ENCODE measurements at places on chromosomes 2 and 18. TPM values are rescaled to one million over a fixed set of nuclear protein-coding genes. Genes with fewer than 3 reads are reported as not detected.

DNA sequence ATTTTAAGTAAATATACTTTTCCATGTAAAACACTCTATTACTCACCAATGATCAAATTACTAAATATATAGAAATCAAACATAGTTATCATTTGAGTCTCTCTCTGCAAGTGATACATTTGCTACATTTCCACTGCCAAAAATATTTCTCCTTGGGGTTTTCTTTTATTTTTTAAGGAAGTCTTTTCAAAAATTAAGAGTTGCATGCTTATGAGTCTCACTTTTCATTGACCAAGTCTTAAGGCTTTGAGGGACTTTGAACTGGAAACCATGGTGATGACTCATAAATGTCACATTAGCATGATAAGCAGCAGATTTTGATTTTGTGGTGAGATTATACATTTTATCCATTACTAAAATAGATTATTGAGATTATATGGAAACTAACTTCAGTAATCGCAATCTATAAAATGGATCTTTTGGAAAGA lies 152.9 kb downstream of the FAM124B start:
- peaks cover 6% of the 10 kb centered on the region for H3K27me3 ChIP-seq
- H3K36me3 ChIP-seq: no peaks in the 10 kb centered on the region
- H3K27ac ChIP-seq: no peak overlapping the region
- H3K4me3 ChIP-seq: no peak overlapping the region
- no peak for DNase-seq

Gene PROM2
- total RNA-seq: 0.64 TPM

DNA sequence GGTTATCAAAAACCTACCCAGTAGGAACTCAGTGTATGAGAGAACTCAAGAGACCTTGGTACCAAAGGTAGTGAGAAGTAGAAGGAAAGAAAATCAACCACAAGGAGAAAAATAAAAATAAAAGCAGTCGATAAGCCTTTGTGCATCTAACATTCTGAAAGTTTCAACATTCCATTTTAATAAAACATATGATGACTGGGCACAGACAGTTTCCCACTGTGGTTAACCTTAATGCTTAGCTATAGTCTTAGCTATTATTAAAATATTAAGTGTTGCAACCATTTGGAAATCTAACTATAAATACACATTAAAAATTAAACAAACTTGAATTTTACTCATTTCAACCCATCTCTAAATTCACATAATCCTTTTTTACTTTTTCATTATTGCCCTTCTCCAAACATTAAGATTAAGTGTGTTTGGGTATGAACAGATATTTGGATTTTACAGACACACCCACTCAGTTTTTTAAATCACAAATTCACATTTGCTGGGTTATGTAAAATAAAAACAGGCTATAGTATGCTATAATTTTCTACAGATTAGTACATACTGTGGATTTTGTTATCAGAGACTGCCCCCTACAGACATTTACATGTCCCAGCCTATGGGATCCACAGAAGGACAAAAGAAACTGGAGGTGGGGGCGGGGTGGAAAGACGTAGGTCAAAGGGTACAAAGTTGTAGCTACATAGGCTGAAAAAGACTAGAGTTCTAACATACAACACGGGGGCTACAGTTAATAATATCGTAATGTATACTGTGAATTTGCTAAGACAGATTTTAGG lies 32.8 kb downstream of the SRBD1 start:
- no peak overlapping the region for H3K27ac ChIP-seq
- H3K4me3 ChIP-seq: no peak overlapping the region
- H3K36me3 ChIP-seq: peaks cover 14% of the 10 kb centered on the region
- H3K4me1 ChIP-seq: no peaks in the 10 kb centered on the region
- no peak for DNase-seq

Gene TUBB8B
- not detected for total RNA-seq

DNA sequence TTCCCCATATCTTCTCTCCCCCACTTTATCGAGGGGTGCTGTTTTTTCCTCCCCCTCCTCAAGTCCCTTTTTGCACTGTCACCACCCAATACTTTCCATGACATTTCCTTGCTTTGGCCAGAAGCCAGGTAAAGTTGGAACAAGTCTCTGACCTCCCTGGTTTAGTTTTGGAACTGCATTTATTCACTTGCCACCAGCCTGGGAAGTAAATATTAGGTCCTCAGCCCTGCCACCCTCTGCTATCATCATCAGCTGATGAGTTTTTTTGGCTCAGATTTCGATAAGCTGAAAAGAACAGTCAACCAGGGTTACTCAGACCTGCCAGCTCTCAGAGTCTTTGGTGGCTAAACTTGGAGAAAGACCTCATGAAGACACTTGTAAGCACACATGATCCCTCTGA lies 47.0 kb downstream of the DHRS9 start:
- no peaks in the 10 kb centered on the region for H3K4me1 ChIP-seq
- DNase-seq: no peak
- no peak overlapping the region for H3K27ac ChIP-seq
- H3K36me3 ChIP-seq: no peaks in the 10 kb centered on the region
- no peaks in the 10 kb centered on the region for H3K27me3 ChIP-seq
- no peak overlapping the region for H3K4me3 ChIP-seq

Gene EIF2AK2
- 47.3 TPM for total RNA-seq

- H3K27me3 ChIP-seq: no peaks in the 10 kb centered on the region
- no peak for DNase-seq
- H3K27ac ChIP-seq: no peak overlapping the region
- peaks cover 8% of the 10 kb centered on the region for H3K4me1 ChIP-seq
Measured at GRCh38 chr2:143125717-143126116, 3.5 kb upstream of the ARHGAP15 start.

Gene CTDP1
- total RNA-seq: 66.9 TPM
